Epithelial cell of prostate (primary cell): ENCODE measurements at places on chromosomes 2 and 18.

GRCh38 chr2:234628953-234629352, 132.1 kb upstream of the ARL4C start:
- no peak for DNase-seq

- no peak for DNase-seq
These were observed 65.6 kb downstream of the COL5A2 start for GRCh38 chr2:189113963-189114362.

GRCh38 chr18:65057439-65058083, 693.3 kb upstream of the CDH7 start:
- DNase-seq: no peak

DNA sequence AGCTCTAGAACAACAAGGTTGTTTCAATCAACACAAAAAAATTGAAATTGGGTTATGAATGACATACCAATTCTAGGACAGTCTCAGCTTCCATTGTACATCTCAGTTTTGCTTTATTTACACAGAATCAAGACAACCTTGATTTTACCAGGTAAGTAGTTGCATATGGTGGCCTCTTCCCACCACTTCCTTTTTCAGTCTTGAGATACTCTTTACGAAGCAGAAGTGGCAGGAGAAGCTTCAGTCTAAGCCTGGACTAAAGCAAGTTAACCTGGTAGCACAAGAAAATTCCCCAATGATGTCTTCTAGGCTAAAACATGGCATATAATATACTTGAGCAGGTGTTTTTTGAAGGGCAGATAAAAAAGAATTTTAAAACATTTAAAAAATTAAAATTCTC, 10.7 kb upstream of the FAM136A start:
- DNase-seq: no peak

GRCh38 chr18:27838225-27838624, 338.7 kb downstream of the CDH2 start:
- DNase-seq: no peak

GRCh38 chr2:220510668-220511067, 883.2 kb downstream of the SLC4A3 start:
- DNase-seq: no peak

- no peak for DNase-seq
These were observed 208.7 kb downstream of the KCNE4 start for GRCh38 chr2:223260681-223261080.

DNA sequence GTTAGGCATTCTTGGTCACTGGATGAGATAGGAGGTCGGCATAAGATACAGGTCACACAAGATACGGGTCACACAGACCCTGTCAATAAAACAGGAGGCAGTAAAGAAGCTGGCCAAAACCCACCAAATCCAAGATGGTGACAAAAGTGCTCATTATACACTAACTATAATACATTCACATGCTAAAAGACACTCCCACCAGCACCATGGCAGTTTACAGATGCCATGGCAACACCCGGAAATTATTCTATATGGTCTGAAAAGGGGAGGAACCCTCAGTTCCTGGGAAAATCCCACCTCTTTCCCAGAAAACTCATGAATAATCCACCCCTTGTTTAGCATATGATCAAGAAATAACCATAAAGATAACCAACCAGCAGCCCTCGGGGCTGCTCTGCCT, 56.0 kb upstream of the PTPRM start:
- DNase-seq: no peak

DNA sequence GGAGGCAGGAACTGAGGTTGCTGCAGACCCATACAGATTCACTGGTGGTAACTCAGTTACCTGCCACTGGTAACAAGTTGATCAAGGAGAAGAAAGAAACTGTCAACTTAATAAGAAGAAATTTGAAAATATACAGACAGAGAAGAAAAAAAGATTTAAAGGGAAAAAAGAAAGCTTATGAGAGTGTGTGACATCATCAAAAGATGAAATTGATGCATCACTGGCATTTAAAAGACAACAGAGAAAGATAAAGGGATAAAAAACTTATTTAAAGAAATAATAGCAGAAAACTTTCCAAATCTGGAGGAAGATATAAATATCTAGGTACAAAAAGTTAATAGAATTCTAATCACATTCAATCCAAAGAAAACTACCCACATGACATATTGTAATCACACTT, 1003.2 kb downstream of the TDRD15 start:
- DNase-seq: no peak

DNA sequence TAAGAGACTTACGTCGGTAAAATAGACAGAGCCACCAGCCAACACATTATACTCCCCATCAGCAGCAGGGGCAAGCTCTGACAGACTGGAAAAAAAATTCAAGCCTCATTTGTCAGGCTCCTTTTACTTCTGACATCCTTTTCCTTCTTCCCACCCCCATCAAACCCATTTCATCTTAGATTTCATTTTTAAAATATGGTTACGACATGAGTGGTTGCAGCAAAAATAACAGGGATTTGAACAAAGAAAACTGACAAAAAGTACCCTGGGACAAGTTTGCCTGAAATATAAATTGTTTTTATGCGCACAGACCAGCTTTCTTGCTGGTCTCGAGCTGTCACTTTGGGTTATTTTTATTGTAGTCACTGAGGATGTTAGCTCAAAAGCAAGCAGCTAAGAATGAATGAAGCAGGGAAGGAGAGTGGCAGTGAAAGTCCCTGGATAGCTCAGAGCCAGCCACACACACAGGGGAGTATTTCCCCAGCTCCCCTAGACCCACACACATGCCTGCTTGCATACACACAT, 30.7 kb upstream of the LINC00305 start:
- DNase-seq: no peak
